ENCODE measurements at places on chromosomes 5 and 9.

GRCh38 chr5:98268162-98268860, 505.2 kb upstream of the RGMB start:
- no peak for DNase-seq

DNA sequence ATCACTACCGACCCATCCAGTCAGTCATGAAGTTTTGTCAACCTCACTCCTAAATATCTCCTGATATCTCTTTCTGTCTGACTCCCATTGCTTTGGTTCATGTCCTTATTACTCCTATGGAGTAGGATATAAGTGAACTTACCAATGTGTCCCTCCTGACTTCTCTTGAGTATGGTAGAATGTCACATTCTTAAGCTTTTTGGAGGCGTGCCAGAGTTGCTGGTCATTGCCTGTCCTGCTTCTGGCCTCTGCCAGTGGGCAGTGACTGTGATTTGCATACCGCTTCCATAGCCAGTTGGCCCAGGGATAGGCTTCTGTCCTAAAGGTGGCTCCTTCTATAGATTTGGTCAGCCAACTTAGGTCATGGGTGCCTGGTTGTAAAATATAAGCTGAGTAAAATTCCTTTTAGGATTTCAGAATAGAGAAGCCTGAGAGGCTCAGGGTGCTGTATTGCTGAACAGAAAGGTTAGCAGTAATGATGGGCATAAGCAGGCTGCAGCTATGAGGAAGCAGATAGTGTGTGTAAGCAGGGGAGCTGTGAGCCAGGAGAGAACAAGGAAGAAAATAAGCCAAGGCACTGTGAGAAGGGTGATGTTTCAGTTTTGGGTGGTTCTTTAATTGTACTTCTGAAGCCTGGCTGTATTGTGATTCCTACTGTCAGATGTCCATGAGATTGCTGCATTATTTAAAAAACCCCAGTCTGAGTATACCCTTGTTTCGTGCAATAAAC, 16.1 kb upstream of the MARCHF3 start:
- no peak for DNase-seq

DNA sequence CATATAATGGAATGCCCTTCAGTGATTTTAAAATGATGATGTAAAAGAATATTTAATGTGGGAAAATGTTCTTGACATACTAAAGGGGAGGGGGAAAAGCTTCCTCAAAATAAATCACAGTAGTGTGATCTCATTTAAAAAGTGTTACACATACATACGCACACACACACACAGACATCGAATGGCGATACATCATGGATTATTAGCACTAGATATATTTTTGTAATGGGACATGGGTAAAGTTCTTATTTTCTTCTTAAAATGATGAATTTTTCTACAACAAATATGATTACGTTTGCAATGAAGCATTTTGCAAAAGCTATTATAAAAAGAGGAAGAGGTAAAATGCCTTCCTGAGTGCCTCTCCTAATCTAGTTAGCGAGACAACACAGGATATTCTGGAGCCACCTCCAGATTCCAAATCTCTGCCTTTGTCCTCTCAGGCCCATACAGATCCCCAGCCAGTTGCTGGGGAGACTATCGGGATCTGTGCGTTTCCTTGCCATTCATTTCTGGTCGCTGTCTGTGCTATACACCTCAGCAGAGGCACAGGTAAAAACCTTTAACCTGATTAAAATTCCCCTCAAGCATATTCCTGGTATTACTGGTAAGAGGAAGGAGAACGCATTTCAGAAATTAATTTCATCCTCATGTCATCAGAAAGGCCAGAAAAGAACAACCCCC, 69.6 kb downstream of the SLC28A3 start:
- DNase-seq: no peak

GRCh38 chr5:160507221-160507721, 85.6 kb downstream of the PTTG1 start:
- DNase-seq: no peak

- DNase-seq: no peak
These were observed 16.8 kb downstream of the C1QTNF3 start for GRCh38 chr5:34026089-34026761.

DNA sequence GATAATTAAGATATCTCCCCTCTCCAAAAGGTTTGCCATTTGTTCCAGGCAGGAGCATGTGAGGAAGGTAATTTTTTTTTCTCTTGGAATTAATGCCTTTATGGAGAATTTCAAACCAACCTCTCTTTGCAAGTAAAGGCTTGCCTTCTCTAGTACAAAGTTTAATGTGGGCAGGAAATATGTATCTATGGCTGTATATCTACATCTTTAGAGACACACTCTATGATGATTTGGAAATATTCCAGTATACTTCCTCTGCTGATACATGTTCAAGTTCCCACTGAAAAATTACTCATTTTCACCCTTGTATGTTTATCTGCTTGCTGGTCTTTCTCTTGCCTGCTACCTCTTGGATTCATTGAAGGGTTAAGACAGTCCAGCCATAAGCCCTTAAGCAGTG, 83.5 kb upstream of the SEMA6A start:
- DNase-seq: no peak

DNA sequence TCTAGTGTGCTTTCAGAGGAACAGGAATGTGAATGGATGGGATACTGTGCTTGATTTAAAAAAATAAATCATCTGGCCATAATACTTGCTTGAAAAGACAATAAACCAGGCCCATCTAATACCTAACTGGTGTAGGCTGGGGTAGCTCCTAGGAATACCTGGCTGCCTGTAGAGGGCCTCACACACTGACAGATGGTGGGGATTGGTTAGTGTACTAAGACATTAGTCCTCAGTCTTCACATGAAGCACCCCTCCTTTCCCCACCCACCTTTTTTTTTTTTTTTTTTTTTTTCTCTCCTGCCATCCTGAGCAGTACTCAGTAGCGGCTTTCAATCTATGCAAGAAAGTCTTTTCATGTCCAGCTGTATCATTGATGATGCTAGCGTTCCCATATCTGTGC, 130.5 kb downstream of the ADGRV1 start:
- no peak for DNase-seq

GRCh38 chr9:7828334-7828733, 28.8 kb upstream of the DMAC1 start:
- DNase-seq: no peak

DNA sequence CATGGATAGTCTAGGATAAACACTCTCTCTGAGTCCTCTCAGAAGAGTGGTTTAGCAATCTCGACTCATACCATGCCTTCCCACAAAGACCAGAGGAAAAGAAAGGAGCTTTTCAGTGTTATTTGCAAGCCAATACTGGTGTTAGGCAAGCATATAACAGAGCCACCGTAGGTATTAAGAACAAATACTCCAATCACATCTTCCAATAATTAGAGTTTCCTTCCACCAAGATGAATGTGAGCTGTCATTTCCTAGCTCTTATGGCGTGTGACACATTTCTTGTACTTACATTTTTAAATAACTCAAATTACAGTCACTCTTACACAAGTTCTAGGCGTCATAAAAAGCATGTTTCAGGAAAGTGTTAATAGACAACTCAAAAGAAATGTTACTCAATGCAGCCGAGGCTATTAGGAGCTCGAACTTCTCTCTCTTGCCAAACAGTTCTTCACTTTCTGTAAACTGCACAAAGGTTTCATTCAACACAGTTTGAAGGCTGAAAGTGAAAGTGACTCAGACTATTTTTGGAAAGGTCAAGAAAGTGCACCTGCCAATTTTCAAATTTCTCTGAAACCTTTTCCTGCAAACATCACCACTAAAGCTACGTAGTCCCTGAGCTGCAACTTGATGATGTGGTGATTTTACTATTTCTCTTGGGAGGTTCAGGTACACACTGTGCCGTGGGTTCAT, 153.8 kb downstream of the AUH start:
- no peak for DNase-seq

GRCh38 chr5:61081741-61082140, 80.5 kb downstream of the SMIM15 start:
- no peak for DNase-seq

GRCh38 chr5:176776916-176777315, 33.4 kb upstream of the UNC5A start:
- DNase-seq: peak; percentile 14

DNA sequence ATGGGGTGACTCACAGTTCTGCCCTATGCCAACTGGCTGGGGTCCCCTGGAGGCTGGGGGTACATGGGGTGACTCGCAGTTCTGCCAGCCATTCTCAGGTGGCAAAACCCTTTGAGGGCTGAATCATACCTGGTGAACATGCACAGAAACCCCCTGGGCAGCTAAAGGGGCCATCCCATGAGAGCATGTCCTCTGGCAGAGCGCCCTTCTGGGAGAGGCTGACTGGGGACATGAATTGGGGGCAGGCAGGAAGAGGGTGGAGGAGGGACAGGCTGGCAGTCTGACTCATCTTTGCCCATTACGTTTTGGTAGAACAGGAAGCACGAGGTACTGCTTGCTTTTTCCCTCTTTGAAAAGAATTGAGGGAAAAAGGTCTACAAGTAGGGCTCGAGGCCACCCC, 16.7 kb downstream of the TRAF1 start:
- DNase-seq: no peak

DNA sequence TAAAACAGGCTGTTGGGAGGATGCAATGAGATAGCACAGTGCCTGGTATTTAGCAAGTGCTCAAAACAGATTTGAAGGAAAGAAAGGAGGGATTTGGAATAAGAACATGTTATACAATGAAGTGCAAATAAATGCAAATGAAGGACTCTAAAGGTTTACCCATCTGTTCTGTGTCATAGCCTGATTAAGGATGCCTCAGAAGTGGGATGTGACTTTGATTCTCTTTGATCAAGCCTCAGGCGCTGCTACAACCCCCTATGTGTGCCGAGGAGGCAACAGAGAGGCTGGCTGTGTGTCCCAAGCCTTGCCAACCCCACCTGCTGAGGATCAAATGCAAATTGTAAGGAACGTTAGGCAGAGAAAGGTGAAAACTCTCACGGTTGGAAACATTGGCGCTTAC, 27.2 kb downstream of the GGTA1 start:
- DNase-seq: peak; percentile 4

DNA sequence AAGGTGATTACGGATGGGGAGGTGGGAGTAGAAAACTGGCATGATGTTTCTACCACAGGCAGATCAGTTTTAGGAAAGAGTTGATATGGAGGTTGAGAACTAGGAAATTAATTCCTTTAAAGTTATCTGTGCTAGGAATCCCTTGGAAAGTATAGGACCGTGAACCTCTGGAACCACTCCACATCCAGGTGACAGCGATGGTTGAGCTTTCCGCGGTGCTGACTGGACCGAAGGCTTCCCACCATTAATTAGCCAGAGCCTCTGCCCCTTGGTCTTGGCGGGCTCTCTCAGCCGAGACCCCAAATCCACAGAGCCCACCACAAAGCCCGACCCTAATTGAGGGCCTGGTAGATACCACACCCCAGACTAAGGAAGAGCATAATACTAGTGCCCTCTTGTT, 147.3 kb downstream of the MELK start:
- no peak for DNase-seq

GRCh38 chr9:82183181-82183860, 194.7 kb downstream of the SPATA31D1 start:
- no peak for DNase-seq

DNA sequence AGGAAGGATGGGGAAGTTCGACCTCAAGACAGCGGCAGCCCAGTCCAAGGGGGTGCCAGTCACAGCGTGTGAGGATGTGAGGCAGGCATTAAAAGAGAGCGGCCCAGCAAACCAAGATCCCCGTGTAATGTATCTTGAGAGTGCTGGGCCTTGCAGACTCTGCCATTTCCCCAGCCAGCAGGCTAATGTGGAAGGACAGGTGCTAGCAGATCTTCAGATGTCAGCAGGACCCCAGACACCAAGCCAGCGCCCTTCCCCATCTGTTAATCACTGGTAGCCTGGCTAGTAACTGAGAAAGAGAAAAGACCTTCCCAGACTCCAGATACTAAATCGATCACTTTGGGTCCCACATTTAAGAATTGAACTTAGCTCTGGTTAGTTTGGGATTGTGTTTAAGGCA, 62.2 kb downstream of the NTRK2 start:
- DNase-seq: no peak

DNA sequence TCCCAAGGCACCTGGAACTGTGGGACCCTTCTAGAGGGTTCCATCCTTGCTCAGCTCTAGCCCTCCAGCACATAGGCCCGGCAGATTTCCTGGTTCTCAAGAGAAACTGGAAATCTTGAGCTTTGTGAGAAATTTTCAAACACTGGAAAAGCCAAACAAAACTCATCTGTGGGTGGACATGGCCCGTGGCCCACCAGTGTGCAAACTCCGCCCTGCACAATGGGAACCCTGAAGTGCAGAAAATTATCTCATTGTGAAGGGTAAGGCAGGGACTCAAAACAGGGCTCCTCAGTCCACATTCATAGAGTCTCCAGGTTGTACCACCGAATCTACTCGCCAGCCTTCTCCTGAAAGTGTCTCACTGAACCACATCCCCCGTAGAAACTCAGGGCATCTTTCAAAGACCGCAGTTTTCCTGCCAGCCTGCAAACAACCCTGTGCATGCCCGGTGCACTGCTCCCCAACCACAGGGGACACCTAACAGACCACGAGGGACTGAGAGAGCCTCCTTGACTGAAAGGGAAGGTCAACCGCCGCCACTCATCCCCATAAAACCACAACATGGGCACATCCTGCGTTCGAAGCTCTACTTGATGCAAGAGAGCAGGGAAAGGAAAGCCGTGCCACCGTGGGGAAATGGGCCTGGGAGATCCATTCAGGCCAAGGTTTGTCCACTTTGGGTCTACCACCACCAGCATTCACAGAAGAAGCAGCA, 18.1 kb downstream of the ADAMTS2 start:
- peak; percentile 64 for DNase-seq

DNA sequence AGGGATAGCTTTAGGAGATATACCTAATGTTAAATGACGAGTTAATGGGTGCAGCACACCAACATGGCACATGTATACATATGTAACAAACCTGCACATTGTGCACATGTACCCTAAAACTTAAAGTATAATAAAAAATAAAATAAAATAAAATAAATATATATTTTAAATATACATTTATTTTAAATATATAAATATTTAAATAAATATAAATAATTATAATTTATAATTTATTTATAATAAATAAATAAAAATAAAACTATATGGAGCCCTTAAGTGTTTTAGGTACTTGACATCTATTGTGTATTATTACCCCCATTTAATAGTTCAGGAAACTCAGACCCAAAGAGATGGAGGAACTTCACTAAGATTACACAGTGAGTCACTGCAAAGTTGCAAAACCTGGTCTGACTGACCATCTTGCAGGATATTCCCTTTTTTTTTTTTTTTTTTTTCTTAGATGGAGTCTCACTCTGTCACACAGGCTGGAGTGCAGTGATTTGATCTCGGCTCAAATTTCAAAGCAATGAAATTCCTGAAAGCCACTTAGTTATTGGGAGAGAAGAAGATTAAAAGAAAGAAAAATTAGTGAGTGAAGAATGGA, 5.8 kb upstream of the C5orf52 start:
- DNase-seq: no peak

- DNase-seq: peak; percentile 94
These were observed 4.1 kb downstream of the NACC2 start for GRCh38 chr9:136090768-136091581.

Data from sigmoid colon (tissue), 7 donors.